HEK293T (cell line): ENCODE measurements at places on chromosomes 3 and 15.

DNA sequence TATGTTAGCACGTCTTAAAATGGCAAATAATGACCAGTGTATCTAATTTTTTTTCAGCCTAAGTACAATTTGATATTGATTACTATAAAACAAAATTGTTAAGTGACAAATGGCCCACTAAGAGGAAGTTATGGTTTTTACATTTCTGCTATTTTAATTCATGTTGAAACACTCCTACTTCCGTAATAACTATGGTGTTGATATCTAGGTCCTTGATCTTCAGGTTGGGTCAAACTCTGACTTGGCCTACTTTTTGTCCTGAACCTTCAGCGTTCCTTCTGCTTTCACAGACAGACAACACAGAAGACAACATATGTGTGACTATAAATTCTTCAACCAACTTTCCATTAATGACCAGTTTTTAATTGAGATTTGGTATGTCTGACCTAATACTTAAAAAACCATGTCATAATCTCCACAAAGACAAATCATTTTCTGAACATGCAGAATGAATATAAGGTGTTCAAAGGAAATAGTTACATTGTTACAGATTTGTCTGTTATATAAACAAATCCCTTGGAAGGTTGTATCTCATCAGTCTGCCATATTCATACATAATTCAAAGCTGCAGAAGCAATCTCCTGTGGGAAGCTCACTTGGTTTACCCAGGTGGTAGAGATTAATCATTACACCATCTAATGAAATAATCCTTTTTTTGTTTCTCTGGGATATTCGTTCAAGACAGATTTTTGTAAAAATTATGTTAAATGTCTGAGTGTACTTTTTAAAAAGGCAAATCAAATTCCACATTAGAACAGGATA lies 92.1 kb upstream of the TSPAN3 start:
- DNase-seq: no peak

DNA sequence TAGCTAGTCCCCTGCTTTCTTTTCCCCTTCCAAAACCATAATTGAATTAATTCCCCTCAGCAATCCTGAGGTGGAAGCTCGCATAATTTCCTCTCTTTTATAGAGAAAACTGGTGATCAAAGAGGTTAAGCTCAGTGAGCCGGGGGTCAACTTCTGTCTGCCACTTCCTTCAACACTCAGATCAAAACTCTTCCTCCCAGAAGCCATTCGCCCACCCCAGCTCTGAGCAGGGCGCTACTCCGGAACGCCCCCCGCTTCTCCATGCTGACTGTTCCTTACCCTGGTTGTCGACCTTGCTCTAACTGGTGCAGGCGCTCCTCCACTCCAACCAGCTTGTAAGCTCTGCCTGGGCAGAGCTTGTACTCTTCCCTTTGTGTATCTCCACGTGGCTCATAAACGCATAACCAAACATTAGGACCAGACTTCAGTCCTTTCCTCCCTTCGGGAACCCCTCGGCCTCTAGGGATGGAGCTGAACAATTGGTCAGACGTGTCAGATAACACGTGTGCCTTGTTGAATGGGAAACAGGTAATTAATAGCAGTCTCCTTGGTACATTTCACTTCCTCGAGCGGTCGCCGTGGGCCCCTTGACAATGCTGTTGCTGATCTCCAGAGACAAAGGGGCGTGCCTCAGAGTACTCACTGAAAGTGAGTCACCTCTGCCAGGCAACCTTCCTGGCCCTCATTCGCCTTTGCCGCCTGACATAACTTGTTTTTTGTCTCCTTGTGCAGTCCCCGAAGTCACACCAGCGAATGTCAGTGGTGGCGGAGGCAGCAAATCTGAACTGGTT lies 71.8 kb downstream of the IL5RA start:
- DNase-seq: no peak

DNA sequence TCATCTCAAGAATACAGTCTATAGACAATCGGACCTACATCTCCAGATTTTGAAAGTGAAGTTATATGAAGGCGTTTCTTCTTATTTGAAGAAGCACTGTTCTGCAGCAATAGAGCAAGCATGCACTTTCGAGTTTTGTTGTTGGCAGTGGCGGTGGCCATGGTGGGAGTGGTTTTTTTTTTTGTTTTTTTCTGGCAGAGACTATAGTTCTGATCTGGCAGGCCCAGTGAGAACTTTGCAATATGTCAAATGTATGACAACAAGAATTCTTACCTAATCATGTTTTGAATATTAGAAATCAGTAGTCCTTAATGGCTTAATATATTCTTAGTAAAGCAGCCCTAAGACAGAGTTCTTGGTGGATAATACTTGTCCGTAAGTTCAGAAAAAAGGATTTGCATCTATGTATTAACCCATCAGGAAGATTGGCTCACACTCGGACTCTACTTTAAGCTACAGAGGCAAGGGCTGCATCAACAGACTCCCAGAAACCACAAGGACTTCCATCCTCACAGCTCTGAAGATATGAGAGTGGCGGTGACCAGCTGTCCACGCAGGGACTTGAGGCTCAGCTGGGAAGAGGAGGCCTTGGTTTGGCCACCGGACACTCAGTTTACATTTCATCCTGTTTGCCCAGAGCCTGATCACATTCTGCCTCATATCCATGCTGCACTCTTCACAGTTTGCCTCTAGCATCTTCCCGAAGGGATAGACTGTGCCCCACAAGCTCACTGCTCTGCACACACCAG lies 124.1 kb upstream of the THBS1 start:
- no peak for DNase-seq

DNA sequence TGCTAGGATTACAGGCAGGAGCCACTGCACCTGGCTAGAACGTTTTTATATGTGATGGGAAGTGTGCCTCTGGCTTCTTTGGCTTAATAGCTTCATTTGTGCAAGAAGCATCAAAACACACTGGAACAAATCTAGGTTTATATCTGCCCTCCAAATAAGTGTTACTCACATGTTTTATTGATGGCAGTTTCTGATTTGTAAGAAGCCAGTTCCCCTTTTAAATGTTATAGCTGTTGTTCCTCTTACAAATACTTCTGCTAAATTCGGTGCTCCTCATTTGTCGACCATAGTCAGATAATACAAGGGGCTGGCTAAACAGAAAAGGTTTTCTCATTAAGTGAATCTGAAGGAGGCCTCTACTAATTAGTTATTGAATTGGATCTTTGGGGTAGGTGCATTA lies 307.1 kb upstream of the SEMA6D start:
- no peak for DNase-seq

- no peak for DNase-seq
Measured at GRCh38 chr3:136703429-136703828, 48.7 kb downstream of the STAG1 start.

GRCh38 chr3:194315088-194315964 lies 35.8 kb downstream of the CPN2 start:
- peak; percentile 84 for DNase-seq

DNA sequence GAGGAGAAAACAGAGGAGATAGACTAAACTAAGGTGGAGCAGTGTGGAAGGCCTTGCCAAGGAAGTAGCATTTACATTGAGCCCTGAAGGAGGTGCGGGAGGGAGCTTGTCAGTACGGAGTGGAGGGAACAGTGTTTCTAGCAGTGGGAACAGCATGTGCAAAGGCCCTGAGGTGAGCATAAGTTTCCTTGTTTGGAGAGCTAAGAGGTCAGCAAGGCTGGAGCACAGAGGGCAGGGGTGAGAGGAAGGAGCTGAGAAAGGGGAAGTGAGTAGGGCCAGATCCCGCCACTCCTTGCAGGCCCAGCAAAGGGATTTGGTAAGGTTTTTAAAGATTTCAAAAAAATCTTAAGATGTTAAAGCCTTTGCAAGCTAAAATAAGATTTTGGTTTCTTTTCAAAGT lies 70.1 kb downstream of the HMCES start:
- DNase-seq: no peak

- DNase-seq: no peak
Measured at GRCh38 chr15:63112871-63113270, 8.8 kb upstream of the LACTB start.

DNA sequence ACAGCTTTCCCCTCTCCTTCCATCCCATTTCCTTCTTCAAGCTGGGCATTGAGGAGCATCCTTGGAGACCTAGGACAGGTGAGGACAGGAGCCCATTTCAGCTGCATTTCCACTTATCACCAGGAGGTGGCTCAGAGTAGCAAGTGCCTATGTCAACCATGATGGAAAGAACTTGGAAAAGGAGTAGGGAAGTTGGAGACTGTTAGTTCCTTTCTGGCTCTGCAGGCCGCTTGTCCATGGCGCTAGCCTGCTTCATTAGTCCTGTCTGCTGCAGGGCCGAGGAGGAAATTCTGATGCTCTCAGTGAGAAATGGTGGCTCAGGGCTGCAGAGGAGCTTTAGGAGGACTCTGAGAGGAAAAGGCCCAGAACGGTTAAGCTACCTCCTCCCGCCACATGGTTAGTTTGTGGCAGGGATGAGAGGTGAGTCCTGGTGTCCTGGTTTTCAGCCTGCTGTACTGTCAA lies 7.0 kb upstream of the CD276 start:
- peak; percentile 72 for DNase-seq

GRCh38 chr3:113985541-113985940 lies 37.7 kb downstream of the ZDHHC23 start:
- DNase-seq: no peak

- no peak for DNase-seq
Measured at GRCh38 chr3:153130312-153130977, 31.6 kb upstream of the RAP2B start.
